ENCODE measurements at places on chromosomes 5 and 9. TPM values are rescaled to one million over a fixed set of nuclear protein-coding genes. Genes with fewer than 3 reads are reported as not detected.

Gene LCN1
- total RNA-seq: 0.20 TPM

Gene PLPPR1
- not detected for total RNA-seq

Gene SLC34A1
- not detected for total RNA-seq

Gene FUT7
- not detected for total RNA-seq

Gene ITGA1
- total RNA-seq: 157 TPM

Gene CYLC2
- not detected for total RNA-seq

Gene FBP1
- total RNA-seq: not detected

Gene FYB1
- 0.03 TPM for total RNA-seq

Gene GFI1B
- not detected for total RNA-seq

Gene DMRT2
- total RNA-seq: not detected

Gene FREM1
- total RNA-seq: 0.39 TPM

Gene KLHL9
- total RNA-seq: 37.7 TPM

Gene TAS2R1
- total RNA-seq: not detected

Gene NOXA1
- total RNA-seq: 0.36 TPM

Gene FGD3
- not detected for total RNA-seq

Gene CDK7
- 55.9 TPM for total RNA-seq

Gene ATG12
- total RNA-seq: 61.6 TPM

Gene TSSK1B
- total RNA-seq: 0.46 TPM

Gene SLC36A3
- not detected for total RNA-seq

Gene ESM1
- total RNA-seq: 54.3 TPM

Gene FRMPD1
- total RNA-seq: not detected

Gene PLPP7
- total RNA-seq: 18.9 TPM

Gene ZNF189
- 17.5 TPM for total RNA-seq

Gene FAM120A
- total RNA-seq: 138 TPM

Gene TMEM174
- not detected for total RNA-seq

Gene INSL4
- not detected for total RNA-seq

Gene TTC1
- total RNA-seq: 38.5 TPM

Gene CBY3
- not detected for total RNA-seq

Gene CCDC180
- total RNA-seq: 0.76 TPM

Gene IFNA13
- not detected for total RNA-seq

Gene PLAC8L1
- 0.52 TPM for total RNA-seq

Gene SUSD3
- total RNA-seq: not detected

Gene SPINK4
- total RNA-seq: 0.91 TPM

Gene STKLD1
- total RNA-seq: 0.33 TPM

Gene NEUROG1
- total RNA-seq: not detected

Gene CTXN3
- not detected for total RNA-seq

Gene CDX1
- total RNA-seq: 0.91 TPM

Gene SOX30
- total RNA-seq: not detected

Gene PDLIM4
- total RNA-seq: 30.6 TPM

Gene SYNPO
- 62.4 TPM for total RNA-seq

Gene PRSS3
- total RNA-seq: 14.8 TPM

Gene FOXE1
- total RNA-seq: 0.07 TPM

Gene LRRC19
- not detected for total RNA-seq

Gene HEMGN
- total RNA-seq: not detected

All from smooth muscle cell of the pulmonary artery (primary cell).